ENCODE measurements at places on chromosomes 1 and 21. TPM values are rescaled to one million over a fixed set of nuclear protein-coding genes. Genes with fewer than 3 reads are reported as not detected.

The GJA9 gene
- not detected for total RNA-seq

The MCOLN2 gene
- total RNA-seq: 0.29 TPM

The C1orf87 gene
- not detected for total RNA-seq

The SPRR2B gene
- not detected for total RNA-seq

The CD244 gene
- not detected for total RNA-seq

The WDR3 gene
- total RNA-seq: 29.2 TPM

The GTF2B gene
- total RNA-seq: 36.3 TPM

The ATXN7L2 gene
- total RNA-seq: 2.0 TPM

Data from placental pericyte (primary cell).